ENCODE measurements at places on chromosomes 16 and 17. TPM values are rescaled to one million over a fixed set of nuclear protein-coding genes. Genes with fewer than 3 reads are reported as not detected.

Gene NLGN2
- total RNA-seq = 12.1 TPM

Gene TPSD1
- 0.91 TPM for total RNA-seq

Gene FLOT2
- 107 TPM for total RNA-seq

Gene PERCC1
- total RNA-seq = not detected

Gene MSRB1
- total RNA-seq = 30.8 TPM

Gene MPP2
- 10.7 TPM for total RNA-seq
